Suppressor macrophage treated with lipopolysaccharide for 4 hours (primary cell): ENCODE measurements at places on chromosomes 7 and 10.
A peak's percentile ranks its signal among the peaks of the same experiment; 100 is the strongest.

DNA sequence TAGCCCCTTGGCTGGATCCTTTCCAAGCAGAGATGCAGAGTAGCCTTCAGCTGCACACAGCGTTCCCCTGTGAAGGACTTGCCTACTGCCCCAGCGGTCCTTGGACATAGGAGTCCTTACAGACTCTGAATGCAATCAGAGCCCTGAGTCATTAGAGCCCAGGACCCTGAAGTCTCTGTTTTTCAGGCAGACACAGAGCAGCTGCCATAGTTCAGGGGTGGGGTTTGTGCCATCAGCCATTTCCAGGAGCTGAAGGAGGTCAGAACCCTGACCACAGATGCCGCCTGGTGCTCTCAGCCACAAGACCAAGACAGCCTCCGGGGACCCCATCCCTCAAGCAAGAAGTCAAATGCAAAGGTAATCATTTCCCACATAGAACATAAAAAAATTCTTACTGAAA, 32.8 kb upstream of the WDFY4 start:
- DNase-seq = no peak

DNA sequence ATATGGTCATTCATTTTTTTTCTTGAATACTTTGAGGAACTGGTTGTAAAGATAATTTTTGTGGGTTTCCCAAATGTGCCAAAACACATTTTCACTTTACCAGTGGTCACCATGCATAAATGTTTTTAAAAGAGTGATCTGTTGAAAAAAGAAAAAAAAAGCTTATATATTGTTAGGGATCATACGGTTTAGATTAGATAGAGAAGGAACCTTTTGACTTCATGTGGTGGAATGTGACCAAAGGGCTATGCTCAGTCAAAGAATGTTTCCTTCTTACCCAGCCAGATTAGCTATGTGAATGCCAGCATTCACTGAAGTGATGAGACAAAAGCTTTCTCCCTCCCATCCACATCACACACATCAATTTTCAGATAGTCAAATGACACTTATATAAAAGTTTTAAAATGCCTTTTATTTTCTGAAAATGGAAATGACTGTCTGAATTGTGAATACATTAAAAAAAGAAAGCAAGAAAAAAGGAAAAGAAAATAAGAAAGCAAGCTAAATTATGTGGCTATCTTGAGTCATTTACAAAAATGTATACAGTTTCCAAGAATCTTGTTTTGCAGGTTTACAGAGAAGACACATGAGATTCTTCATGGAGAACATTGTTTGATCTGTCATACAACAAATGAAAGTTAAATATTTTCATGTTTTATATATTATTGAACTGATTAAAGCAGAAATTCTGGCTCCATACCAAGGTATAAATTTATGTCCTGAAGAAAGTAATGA, 8.6 kb upstream of the CPED1 start:
- no peak for DNase-seq

- DNase-seq = no peak
Measured at GRCh38 chr10:125881192-125881591, at the start of gene DHX32. Gene DHX32, minus strand, starts transcription at chr10:125881292. Its CDS starts 468 bp downstream, at chr10:125880824.

DNA sequence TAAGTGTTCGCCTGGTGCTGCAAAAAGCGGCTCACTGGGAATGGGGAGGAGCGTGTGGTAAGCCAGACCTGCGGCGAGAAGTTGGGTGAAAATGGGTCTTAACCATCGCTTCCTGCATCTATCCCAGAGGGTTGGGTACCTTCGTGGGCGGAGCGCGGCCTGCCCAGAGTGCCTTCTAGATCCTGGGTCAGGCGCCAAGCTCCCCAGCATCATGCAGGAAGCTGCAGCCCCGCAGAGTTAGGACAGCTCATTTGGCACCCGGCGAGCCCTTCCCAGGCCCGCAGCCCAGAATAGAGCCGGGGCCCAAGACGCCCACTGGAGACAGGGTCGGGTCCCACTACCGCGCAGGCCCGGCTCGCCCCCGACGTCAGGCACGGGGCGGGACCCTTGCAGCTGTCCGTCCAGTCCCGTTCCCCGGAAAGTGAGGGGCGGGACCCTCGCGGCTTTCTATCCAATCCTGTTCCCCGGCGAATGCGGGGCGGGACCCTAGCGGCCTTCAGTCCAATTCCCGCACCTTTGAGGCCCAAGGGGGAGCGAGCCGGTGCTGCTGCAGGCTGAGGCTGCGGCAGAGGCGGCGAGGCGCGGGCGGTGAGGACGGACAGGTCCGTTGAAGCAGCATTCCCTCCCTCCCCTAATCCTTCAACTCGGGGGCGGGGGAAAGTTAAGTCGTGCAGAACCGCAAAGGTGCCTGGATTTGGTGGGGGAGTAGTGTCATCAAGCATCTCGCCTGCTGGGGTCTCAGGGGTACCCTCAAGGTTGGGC, at the start of gene CROT:
Gene CROT, plus strand, starts transcription at position 499 of the 762 bp plus-strand sequence. CDS start 3,405 bp downstream, outside the sequence.
- peak; percentile 95 for DNase-seq

DNA sequence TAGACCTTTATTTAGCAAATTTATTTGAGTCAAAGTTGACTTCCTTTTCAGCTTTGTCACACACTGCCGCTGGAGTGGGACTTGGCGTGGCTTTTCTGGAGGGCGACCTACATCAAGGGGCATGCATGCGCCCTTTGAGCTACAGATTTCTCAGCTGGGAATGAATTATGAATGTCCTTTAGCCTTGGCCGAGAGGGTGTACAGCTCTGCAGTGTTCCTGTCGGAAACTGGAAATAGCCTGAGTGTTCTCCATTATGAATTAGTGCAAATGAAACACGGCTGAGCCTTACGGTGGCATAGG, 79.7 kb downstream of the GLRX3 start:
- no peak for DNase-seq

DNA sequence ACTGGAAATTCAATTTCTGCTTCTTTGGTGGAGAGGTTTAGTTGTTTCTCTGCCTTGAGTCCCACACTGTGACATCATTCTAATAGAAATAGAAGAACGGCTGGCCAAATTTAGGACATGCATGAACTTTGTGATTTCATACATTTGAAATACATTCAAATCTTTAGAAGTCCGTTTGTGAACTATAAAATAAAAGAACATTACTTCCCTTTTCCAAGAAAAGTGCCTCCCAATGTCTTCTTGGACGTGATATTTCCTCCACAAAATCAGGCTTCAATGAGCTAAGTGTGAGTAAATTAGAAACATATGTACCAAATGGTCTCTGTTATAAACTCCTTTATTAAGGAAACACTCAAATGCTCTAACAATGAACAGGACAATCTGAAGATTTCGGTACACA, 314.5 kb upstream of the AKR1E2 start:
- no peak for DNase-seq

DNA sequence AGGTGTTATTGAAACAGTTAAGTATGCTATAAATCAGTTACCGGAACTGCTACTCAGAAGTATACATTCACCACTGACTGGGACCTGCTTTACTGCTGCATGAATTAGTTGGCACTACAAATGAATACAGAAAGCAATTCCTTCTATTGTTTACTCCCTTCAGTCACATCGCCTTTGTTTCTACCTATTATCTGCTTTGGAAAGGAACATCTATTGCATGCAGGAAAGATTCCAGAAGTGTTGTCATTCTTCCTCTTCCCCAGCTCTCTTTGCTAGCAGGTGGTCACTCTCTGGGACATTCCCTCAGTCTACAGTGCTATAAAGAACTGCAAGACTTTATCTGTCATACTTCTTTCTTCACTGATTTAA, 131.3 kb downstream of the ANK3 start:
- DNase-seq = no peak

GRCh38 chr7:30938435-30939316, 25.1 kb upstream of the GHRHR start:
- peak; percentile 66 for DNase-seq

GRCh38 chr7:99098286-99098823, 45.6 kb downstream of the SMURF1 start:
- DNase-seq = no peak

DNA sequence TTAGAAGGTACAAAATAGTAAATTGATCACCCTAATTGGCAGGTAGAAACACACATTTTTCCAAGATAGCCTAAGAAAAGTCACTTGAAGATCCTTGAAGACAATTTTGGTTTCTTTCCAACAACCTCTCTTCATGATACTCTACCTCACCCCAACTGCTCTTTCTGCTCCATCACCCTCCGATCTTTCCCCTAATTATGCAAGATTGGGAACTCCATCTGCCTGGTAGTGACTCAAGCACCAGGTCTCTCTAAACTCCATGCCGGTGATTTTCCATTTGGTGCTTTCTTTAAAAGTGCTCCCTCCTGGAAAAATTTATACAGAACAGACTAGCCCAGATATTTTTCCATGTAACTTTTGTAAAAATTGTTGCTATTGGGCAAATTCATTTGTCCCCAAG, 1.1 kb upstream of the AKR1B1 start:
- DNase-seq = peak; percentile 53

GRCh38 chr10:31187182-31187581, 131.8 kb upstream of the ZEB1 start:
- DNase-seq = no peak

GRCh38 chr7:4830176-4830575, 31.7 kb downstream of the PAPOLB start:
- peak; percentile 62 for DNase-seq

DNA sequence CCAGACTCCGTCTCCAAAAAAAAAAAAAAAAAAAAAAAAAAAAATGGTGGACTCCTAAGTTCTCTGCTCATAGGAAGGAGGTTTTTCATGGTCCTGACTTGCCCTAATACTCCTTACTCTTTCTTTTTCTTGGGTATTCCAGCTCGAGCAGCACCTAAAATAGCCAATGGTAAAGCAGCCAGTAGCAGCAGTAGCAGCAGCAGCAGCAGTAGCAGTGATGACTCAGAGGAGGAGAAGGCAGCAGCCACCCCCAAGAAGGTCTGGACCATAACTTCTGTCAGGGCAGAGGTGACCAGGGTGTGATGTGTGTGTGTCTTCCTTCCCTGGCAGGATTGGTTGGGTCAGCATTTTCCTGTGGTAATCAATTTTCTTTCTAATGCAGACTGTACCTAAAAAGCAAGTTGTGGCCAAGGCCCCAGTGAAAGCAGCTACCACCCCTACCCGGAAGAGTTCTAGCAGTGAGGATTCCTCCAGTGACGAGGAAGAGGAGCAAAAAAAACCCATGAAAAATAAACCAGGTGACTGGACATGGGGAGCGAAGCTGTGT, 6.9 kb downstream of the NOLC1 start:
- no peak for DNase-seq
